ENCODE measurements at places on chromosomes 5 and 9. TPM values are rescaled to one million over a fixed set of nuclear protein-coding genes. Genes with fewer than 3 reads are reported as not detected.

PTGR1 gene
- 89.7 TPM for total RNA-seq

GRCh38 chr9:121082075-121082474 is 7.3 kb downstream of the CNTRL start:
- DNase-seq = no peak

DNA sequence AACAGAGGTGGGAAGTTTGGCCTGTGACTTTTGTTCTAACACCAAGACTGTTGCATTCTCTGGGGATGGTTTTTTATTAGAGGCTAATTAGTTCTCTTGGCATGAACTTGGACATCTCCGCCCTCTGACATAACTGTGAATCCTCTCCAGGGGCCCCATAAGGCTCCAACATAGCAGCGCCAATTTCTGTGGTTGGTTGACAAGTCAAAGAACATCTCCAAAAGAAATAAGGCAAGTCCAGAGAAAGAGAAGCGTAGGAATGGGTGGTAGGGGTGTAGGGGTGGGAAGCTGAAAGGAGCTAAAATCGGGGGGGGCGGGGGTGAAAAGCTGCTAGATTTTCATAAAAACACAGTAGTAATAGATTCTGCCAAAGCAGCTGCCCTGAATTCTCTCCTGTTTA is 81.0 kb upstream of the DAB2 start:
- no peak for DNase-seq

TLX3 gene
- not detected for total RNA-seq

CLIC3 gene
- 0.52 TPM for total RNA-seq
